Right ventricle myocardium inferior (tissue), 1 donor: ENCODE measurements at places on chromosomes 13 and 19.

- DNase-seq, result no peak
Measured at GRCh38 chr13:102017248-102017647, 384.6 kb downstream of the FGF14 start.

DNA sequence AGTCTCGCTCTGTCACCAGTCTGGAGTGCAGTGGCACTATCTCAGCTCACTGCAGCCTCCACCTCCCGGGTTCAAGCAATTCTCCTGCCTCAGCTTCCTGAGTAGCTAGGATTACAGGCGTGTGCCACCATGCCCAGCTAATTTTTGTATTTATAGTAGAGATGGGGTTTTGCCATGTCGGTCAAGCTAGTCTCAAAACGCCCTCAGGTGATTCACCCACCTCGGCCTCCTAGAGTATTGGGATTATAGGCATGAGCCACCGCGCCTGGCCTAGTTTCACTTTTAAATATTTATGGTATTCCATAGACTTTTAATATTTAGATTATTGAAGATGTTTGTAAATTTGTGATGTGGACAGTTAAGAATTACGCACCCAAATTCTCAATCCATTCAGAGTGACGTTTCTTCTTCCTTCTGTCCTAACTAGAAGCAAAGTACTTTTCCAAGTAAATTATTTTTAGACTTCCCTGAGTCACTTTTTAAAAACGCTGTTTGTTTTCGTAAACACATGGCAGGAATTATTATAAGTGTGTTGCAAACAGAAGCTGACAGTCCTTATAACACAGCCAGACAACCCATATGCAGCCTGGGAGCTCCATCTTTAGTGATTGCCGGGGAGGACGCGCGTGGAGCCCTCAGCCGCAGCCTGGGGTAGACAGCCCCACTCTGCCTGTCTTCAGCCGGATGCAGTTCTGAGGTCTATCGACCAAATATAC, 131.7 kb downstream of the ATP11A start:
- DNase-seq, result peak; percentile 26

- no peak for DNase-seq
Measured at GRCh38 chr19:19443902-19444680, 38.6 kb downstream of the GATAD2A start.

DNA sequence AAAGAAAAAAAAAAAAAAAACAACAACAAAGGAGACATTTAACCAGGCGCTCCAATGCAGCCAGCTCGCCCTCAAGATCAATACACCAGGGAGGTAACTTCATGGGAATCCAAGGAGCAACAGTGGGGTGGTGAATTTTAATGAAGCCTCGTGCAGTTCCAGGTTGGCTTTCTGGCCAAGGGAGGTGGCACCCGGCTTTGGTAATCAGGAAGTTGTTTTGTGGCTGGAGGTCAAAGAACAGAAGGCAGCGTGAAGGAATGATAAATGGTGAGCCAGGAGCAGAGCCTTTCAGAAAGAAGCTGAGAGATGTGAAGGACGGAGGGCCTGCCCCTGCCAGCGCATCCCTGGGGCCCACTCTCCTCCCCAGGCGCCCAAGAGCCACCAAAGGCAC, 188.2 kb upstream of the TSC22D1 start:
- no peak for DNase-seq

DNA sequence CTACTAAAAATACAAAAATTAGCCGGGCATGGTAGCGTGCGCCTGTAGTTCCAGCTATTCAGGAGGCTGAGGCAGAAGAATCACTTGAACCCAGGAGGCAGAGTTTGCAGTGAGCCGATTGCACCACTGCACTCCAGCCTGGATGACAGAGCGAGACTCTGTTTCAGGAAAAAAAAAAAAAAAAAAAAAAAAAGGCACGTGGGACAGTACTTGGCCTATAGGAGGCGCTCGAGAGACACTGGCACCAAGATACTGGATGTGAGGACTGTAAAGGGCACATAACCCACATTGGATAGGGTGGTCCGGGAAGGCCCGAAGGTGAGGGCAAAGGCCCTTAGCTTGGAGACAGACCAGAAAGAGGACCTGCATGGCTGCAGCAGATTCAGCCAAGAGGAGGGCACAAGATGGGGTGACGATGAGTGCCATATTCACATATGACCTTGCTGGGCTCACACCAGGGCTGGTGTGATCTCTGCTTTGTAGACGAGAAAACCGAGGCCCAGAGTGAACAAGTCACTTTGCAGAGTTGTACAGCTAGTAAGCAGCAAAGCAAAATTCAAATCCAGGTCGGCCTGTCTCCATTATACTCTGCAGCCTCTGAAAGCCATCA, 89.4 kb downstream of the DPF1 start:
- DNase-seq, result no peak

- no peak for DNase-seq
Measured at GRCh38 chr19:19427944-19428343, 22.5 kb downstream of the GATAD2A start.

GRCh38 chr13:20270163-20270865, 38.2 kb upstream of the GJB6 start:
- DNase-seq, result no peak

- no peak for DNase-seq
Measured at GRCh38 chr13:111283991-111284390, 36.5 kb upstream of the TEX29 start.

DNA sequence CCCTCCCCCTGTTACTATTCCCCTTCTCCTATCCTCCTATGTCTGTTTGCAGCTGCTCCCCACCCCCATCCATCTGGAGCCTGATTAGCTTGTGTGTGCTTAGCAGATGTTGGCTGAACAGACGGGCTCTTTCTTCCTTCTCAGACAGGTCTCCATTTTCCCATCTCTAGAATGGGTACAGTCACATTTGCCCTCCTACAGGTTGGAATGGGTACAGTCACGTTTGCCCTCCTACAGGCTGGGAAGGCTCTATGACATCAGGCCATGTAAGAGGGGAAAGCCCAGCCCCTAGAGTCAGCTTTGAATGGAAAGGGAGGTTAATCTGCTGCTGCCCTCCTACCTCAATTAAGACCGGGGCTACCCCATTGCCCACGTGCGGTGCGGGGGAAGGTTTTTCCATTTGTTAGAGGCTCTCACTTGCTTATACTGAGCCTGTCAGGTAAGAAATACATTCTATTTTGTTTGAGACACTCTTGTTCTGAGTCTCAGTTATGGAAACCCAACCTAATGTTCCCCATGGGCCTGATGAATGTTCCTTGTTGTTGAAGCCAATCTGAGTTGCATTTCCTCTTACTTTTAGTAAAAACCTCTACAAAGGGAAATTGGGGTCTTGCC, 2.2 kb upstream of the CLEC17A start:
- DNase-seq, result no peak

- no peak for DNase-seq
Measured at GRCh38 chr19:36169084-36169760, 17.0 kb upstream of the COX7A1 start.

- DNase-seq, result no peak
Measured at GRCh38 chr13:21010621-21011020, 50.8 kb downstream of the LATS2 start.

DNA sequence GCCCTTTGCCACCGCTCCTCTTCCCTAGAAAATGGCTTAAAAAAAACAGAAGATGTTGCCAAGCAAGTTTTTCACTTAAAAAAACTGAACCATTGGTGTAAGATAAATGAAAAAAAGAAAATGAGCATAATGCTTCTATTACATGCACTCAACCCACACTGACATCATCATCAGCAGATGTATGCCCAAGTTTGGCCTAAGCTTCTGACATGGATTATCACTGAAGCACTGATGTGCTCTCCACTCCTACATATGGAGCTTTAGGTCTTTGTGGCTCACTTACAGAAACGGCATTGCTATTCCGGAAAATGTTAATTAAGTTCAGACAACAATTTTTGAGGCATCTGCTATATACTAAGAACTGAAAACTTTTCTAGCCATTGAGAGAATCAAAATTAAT, 8.0 kb downstream of the RXFP2 start:
- DNase-seq, result no peak

GRCh38 chr13:41520660-41521630, 63.6 kb downstream of the RGCC start:
- no peak for DNase-seq

DNA sequence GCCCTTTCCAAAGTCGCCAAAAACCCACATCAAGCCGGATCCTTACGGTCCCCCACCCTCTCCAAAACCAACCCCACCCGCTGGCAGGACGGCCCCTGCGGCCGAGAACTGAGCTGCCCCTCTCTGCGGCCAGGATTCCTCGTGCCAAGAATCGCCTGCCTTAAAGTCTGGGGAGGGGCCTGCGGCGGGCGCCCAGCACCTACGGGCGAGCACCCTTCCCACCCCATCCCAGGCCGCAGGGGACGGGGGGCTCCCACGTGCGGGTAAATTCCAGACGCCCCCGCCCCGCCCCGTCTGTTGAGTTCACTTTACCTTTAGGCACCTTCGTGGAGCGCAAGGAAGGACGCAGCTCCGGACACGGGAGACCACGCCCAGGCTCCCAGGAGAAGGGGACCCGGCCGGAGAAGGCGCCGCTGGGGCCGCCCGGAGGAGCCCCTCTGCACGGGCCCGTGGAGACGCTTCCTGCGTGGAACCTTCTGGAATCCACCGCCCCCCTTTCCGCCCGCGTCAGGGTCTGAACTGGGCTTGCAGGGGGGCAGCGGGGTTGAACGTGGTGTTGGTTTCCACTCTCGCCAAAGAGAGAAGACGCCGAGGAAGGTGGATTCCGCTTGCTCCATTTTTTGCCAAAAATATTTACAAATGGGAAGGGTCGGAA, 22.8 kb downstream of the ONECUT3 start:
- DNase-seq, result no peak

DNA sequence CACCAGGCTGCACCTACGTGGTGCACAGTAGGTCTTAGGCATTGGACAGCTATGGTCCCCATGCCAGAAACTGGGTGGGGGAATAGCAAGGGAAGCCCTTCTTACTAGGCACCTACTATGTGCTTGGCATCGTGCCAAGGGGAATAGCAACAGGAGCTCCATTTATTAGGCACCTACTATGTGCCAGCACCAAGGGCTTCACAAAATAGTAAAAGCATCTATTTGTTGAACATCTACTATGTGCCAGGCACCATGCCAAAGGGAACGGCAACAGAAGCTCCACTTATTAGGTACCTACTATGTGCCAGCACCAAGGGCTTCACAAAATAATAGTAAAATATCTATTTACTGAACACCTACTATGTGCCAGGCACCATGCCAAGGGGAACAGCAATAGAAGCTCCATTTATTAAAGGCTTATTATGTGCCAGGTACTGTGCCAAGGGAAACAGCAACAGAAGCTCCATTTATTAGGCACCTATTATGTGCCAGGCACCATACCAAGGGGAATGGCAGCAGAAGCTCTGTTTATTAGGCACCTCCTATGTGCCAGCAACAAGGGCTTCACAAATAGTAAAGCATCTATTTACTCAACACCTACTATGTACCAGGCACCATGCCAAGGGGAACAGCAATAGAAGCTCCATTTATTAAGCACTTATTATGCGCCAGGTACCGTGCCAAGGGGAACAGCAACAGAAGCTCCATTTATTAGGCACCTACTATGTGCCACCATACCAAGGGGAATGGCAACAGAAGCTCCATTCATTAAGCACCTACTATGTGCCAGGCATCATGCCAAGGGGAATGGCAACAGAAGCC, 108.5 kb downstream of the PTPRS start:
- no peak for DNase-seq

DNA sequence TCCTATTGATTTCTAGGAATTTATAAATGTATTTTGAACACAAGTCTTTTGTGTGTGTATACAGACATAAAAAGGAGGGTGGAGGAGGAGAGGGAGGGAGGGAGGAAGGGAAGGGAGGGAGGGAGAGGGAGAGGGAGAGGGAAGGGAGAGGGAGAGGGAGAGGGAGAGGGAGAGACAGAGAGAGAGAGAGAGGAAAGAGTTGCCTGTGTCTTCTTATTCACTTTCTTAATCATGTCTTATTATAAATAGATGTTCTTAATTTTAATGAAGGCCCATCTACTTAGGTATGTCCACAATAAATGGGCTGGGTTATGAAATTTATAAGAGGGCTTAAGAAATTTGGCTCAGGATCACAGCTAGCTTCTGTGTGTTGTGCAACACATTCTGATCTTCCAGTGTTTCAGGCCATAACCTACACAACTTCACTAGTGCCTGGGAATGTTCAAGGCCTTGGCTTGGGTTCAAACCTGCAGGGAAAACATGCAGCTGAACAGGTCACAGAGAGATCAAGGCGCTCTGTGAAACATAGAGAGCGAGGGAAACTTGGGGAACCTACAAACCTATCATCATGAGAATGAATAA, 39.3 kb downstream of the ZNF45 start:
- no peak for DNase-seq

GRCh38 chr13:80276371-80277289, 64.3 kb downstream of the SPRY2 start:
- DNase-seq, result no peak

DNA sequence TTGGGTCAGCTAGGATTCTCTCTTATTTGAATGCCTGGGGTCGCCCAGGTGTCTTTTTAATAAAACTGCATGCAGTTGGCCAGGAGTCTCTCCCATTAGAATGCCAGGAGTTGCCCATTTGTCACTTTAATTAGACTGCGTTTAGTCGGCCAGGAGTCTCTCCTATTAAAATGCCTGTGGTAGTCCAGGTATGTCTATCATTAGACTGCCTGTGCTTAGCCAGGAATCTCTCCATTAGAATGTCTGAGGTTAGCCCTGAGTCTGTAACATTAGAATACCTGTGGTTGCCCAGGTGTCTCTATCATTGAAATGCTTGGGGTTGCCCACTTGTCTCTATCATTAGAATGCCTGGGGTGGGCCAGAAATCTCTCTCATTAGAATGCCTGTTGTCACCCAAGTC, 1470.9 kb downstream of the UQCRFS1 start:
- DNase-seq, result no peak

GRCh38 chr19:46732172-46732938, 13.5 kb upstream of the FKRP start:
- peak; percentile 42 for DNase-seq

- no peak for DNase-seq
Measured at GRCh38 chr19:55227241-55228014, 1.1 kb downstream of the TMEM86B start.

DNA sequence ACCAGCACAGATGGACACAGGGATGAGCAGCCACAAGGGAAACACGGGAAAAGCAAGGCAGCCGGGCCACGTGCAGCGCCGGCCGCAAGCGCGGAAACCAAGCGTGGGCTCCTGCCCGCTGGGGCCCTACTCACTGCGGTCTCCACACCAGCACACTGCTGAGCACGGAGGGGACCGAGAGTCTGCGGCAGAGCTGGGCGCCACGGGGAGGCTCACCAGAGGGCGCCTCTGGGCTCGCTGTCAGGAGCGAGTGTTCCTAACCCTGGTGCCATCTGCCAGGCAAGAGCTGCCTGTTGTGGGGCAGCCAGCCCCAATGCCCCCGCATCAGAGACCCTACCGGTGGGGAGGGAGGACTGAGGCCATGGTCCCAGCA, 26.5 kb downstream of the MPND start:
- DNase-seq, result no peak

- no peak for DNase-seq
Measured at GRCh38 chr13:112747256-112747655, 57.4 kb downstream of the ATP11A start.

GRCh38 chr13:111153977-111154332, 38.8 kb downstream of the ARHGEF7 start:
- DNase-seq, result no peak

- DNase-seq, result no peak
Measured at GRCh38 chr19:40305403-40305802, 20.3 kb upstream of the AKT2 start.

DNA sequence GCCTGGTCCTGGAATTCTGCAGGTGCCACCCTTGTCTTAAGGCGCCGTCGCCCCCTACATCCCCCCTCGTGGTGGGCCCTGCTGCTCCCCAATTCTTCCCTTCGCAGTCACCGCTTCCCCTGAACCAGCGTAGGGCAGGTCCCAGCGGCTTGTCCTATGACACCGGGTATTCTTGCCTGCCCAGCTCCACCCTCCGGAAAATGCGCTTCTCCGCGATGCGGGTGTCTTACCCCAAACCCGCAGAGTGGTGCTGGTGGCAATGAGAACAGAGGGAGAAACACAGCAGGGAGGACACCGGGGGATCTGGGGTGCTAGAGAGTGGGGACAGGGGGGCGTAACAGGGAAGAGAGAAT, 9.0 kb downstream of the ZNF808 start:
- no peak for DNase-seq
